ENCODE measurements at places on chromosomes 6 and 20.

DNA sequence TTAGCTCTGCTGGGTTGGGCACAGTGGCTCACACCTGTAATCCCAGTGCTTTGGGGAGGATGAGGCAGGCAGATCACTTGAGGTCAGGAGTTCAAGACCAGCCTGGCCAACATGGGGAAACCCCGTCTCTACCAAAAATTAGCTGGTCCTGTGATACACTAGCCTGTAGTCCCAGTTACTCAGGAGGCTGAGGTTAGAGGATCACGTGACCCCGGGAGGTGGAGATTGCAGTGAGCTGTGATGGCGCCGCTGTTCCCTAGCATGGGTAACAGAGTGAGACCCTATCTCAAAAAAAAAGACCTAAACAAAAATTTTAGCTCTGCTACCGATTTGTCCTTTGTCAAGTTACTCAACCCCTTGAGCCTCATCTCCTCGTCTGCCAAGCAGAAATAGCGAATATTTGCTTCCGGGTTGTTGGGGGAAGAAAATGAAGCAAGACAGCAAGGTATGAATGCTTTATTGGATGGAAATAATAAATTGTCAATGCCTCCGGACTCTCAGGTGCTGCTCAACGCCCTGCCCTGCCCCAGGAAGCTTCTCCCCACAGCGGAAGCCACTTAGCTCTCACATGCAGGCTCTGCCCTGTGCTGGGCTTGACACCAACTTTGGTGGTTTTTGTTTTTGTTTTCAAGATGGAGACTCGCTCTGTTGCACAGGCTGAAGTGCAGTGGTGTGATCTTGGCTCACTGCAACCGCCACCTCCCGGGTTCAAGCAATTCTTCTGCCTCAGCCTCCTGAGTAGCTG is 24.9 kb upstream of the ITCH start:
- DNase-seq: no peak

- DNase-seq: no peak
Observed at GRCh38 chr6:98905759-98906158, 42.0 kb downstream of the FBXL4 start.

DNA sequence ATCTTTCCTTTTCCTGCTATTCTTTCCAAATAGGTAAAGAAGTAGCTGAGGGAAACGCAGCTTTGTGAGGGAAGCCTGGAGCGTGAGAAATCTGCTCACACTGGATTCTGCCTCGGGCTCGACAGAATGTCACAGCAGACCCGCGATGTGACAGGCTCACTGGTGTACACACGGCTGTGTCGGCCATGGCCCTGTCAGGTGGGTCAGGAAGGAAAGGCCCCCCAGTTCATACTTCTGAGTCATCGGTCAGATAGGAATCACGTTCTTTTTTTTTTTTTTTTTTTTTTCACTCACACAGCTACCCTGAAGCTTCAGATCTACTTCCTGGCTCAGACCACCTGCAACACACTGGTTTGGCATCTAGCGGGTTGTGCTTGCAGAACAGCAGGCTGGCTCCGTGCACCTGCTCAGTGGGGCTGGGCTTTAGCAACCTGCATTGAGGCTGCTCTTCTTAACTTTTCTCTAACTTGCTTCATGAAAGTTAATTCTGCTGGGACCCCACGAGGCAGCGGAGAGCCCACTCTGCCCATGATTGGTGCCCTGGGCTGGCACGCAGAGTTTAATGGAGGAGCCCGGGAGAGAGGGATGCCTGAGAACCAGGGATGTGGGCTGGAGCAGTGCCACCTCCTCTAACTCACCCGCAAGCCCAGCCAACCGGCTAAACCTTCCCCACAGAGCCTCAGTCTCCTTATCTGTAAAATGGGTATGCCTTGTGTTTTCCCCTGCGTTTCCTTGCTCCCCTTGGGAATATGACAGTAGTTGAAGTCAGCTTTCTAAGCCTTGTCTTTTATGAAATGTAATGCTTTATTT is 61.5 kb upstream of the FNDC1 start:
- no peak for DNase-seq

GRCh38 chr6:154874773-154875592 is 120.1 kb upstream of the TIAM2 start:
- DNase-seq: no peak

DNA sequence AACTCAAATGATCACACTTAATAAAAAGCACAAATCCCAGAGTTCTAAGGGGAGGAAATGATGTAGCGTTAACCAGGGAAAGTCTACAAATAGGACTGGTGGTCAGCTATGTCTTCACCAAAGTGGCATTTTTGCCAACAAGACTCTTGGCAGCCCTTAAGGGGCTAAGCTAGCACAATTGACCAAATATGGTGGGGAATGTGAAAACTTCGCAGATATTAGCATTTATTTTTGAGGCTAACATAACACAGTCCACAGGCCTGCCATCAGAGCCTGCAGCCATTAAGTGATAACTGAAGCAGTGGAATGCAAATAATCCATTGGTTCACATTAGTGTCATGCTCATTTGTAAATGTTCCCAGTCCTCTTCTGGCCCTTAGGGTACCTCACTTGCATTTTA is 274.6 kb downstream of the FOXC1 start:
- DNase-seq: no peak

DNA sequence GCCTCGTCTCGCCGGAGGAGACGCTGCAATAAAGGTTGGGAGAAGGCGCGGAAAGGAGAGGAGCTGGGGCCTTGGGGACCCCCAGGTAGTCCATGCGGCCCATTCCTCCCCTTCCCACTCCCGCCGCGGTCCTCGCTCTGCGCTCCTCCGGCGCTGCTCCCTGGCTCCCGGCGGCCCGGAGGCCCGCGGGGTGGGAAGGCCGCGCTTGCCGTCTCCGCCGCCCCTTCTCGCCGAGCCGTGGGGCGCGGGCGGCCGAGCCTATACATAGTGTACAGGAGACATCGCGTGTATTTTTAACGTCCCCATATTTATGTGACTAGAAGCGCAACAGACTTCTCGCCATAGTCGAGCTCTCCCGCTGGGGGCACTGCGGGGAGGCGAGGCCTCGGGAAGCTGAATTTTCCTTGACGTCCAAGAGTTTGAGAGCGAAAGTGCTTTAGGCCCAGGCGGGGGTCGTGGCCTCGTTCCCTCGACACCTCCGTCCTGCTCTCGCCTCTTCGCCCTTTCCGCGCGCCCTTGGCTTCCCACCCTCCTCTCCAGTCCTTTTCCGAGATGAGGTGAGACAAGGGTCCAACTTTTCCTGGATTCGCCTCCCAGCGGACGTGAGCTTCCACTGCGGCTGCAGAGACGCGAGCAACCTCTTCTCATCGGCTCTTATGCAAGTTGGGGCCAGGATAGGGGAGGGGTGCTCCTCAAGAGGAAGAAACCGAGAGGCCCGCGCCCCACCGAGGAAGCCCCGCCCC is 29.0 kb downstream of the SLC12A5 start:
- DNase-seq: peak; percentile 35

GRCh38 chr6:116327803-116328527 is 42.8 kb upstream of the DSE start:
- no peak for DNase-seq

DNA sequence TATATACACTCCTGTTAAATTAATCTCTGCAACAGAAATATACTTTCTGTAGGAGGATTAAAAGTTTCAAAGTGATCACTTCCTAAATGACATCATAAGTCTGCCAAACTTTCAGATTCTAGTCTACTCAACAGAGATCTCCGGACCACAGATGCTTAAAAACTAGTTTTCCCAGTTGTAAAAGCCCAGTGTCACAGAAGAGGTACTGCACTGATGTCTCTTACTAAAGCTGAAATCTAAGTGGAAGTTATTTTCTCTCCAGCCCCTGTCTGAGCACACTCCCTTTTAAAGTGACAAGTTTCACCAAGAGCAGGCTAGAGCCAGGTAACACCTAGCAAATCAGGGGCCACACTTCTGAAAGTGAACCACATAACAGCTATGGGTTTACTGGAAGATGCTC is 71.6 kb upstream of the DST start:
- DNase-seq: no peak

DNA sequence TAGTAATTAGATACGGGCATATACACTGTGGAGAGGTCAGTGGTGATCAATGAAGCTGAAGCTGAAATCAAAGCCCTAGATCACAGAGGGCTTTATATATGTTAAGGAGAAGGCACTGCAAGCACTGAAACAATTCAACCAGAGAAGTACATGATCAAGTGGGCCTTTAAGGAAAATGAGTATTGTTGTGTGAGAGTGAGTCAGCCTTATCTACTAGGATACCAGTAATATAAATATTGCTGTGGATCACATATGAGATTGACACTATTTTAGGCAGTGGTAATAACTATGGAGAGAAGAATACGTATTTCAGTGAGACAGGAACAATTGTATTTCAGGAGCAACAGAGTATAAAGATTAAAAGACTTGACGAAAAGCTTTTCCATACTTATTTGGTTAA is 1172.2 kb upstream of the GJE1 start:
- DNase-seq: no peak

- DNase-seq: no peak
Observed at GRCh38 chr20:41443691-41444090, 77.1 kb upstream of the EMILIN3 start.

DNA sequence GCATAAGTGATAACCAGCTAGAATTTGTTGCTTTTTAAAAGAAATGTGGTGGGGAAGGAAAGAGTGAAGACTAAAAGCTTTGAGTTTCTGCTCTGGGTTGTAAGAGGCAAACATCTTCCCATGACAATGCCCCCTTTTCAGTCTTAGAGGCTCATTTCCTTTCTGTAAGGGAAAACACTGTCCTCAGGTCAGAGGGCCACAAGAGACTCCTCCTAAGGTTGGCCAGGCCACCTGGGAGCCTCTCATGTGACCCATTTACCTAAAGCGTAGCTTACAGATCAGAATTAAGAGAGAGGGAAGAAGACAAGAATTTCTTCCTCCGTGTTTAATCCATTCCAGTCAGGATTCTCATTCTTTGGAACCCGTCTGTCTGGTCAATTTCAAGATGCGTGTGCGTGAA is 220.4 kb upstream of the HEY2 start:
- DNase-seq: no peak

- no peak for DNase-seq
Observed at GRCh38 chr6:156543431-156543830, 233.7 kb upstream of the ARID1B start.

DNA sequence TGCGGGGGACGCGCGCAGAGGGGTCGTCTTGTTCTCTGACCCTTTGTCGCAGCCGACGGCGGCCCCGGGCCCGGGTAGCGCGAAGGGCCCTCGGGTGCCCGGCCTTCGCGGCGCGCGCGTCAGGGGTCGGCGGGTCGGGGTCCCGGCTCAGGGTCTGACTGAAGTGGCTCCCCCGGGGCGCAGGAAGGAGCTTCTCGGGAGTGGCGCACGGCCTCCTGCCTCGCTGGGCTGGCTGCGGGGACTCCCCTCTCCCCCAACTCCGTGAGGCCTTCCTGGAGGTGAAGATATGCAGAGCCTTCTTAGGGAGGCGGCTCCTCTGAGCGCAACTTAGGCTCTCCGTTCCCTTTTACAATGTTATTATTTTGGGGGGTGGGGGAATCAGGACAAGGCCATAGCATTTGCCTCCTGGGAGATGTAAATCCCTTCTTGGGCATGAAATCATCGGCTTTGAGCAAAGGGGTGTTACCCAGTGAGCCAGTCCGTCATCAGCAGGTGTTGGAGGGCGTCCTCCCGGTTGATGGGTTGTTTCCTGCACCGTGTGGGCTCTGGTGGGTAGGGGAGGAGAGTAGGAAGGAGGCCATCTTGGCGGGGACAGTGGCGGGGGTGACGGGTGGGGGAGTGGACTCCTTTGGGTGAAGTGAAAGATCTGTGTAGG is 523 bp downstream of the CDS2 start:
- peak; percentile 55 for DNase-seq

GRCh38 chr6:149881066-149881766 is 16.7 kb downstream of the RAET1E start:
- no peak for DNase-seq

DNA sequence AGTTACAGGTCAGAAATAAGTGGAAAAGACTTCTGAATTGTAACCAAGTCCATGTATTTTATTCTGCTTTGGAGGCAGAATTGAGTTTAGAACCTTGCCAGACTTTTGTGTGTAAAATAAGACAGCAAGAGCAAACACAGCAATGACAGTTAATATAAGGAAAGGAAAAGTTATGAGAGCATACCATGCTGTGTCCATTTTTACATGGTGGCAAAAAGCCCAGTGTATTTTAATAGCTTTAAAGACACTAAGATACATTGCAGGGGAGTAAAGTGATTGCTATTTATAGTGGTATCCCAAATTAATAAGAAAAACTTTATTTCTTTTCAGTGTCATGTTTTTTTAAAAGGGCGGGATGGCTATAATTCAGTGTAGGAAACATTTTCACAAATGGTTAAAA is 45.2 kb downstream of the CDC5L start:
- DNase-seq: no peak

DNA sequence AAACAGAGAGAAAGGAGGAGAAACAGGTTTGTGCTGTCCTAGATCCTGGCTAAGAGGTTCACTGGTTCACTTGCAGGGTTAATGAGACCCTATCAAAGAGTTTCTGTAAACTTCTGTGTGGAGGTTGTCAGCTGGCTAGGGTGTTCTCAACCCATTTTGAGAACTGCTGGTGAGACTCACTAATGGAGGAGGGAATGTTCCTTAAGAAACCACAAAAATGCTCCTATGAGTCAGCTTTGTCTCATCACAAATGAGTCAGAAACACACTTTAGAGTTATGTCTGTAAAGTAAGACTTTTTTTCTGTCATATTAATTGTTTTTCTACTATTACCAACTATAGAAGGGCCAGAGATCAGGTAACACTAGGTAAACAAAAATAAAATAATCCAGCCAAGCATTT is 884.4 kb downstream of the PHF3 start:
- no peak for DNase-seq

- DNase-seq: no peak
Observed at GRCh38 chr20:42270539-42270938, 652.4 kb upstream of the CHD6 start.

DNA sequence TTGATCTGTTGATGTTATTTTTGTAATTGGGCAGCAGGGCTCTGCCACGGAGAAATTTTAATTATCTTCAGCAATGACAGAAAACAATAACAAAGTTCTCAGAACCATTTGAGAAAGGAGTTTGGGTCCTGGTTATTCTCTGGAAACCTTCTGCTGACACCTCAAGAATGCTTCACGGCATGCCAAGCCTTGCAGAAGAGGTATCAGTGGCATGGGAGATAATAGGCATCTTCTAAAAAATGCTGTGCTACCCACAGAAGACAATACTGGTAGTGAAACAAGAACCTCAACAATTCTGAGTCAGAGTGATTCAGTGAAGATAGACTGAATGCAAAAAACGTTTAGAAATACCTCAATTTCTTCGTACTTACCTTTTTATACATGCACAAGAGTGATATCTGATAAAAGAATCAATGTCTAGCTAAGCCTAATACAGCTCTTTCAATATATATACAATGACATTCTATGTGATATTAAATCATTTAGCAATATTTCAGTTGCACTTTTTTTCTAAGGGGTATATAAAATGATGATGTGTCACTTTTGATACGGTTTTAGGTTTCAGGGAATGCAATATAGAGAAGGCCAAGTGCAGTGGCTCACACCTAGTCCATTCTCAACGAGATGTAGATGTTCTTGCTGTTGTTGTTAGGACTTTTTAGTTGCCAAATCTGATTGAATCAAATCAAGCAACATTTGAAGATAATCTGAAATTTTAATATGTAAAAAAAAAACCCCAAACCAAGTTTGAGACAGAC is 110.4 kb upstream of the COL21A1 start:
- DNase-seq: no peak
